ENCODE measurements at places on chromosomes 4 and X.
A peak's percentile ranks its signal among the peaks of the same experiment; 100 is the strongest.

DNA sequence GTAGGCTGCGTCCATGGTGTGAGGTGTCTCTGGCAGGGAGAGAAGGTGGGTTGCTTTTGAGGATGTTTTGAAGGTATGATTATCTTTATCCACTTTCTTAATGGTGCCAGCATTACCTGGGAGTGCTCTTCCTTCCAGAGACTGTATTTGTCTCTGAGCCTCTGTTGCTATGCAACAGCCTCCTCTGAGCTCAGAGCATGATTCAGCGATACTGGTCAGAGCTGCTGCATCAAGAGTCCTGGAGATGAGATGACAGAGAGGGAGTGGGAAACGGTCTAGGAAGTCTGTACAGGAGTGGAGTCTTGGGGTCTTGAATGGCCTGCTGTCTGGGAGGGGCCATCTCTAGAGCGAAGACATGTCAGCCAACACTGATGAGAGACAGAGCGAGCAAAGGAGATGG, 104.4 kb upstream of the RAB40AL start:
- H3K36me3 ChIP-seq, result no peaks in the 10 kb centered on the region
- no peak overlapping the region for H3K27ac ChIP-seq
- no peak overlapping the region for H3K4me3 ChIP-seq
- no peaks in the 10 kb centered on the region for H3K4me1 ChIP-seq

DNA sequence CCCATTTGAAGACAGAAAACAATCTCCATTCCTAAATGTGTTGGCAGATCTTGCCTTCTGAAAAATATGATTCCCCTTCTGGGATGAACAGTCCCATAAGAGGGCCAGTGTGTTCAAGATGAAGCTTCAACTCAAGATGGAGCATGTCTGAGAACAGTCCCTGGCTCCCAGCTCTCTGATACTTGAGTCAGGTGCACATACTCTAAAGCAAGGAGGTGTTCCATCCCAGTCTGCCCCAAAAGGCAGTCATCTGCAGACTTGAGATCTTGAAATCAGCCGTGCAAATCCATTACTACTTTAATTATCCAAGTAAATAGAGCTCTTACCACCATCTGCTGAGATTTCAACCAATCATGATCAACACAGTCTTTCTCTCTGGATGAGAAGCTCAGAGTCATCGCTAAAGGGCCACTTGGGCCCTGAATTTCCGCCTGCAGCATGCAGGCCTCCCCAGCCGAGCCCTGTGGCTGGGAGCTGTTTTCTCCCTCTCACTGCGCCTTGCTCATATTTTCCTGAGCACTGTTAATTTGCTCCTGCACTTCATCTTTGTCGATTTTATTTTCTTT, 22.2 kb downstream of the CCDC149 start:
- H3K36me3 ChIP-seq, result no peaks in the 10 kb centered on the region
- no peak overlapping the region for H3K27ac ChIP-seq
- H3K4me1 ChIP-seq, result no peaks in the 10 kb centered on the region
- H3K27me3 ChIP-seq, result no peaks in the 10 kb centered on the region
- DNase-seq, result no peak

GRCh38 chr4:60656171-60656570, 544.0 kb upstream of the ADGRL3 start:
- H3K4me1 ChIP-seq, result no peaks in the 10 kb centered on the region
- DNase-seq, result no peak
- no peaks in the 10 kb centered on the region for H3K27me3 ChIP-seq
- H3K36me3 ChIP-seq, result no peaks in the 10 kb centered on the region
- no peak overlapping the region for H3K27ac ChIP-seq

GRCh38 chr4:21507439-21507838, 441.1 kb downstream of the KCNIP4 start:
- H3K4me1 ChIP-seq, result no peaks in the 10 kb centered on the region
- no peak overlapping the region for H3K4me3 ChIP-seq
- no peaks in the 10 kb centered on the region for H3K36me3 ChIP-seq
- H3K27ac ChIP-seq, result no peak overlapping the region
- no peak for DNase-seq

DNA sequence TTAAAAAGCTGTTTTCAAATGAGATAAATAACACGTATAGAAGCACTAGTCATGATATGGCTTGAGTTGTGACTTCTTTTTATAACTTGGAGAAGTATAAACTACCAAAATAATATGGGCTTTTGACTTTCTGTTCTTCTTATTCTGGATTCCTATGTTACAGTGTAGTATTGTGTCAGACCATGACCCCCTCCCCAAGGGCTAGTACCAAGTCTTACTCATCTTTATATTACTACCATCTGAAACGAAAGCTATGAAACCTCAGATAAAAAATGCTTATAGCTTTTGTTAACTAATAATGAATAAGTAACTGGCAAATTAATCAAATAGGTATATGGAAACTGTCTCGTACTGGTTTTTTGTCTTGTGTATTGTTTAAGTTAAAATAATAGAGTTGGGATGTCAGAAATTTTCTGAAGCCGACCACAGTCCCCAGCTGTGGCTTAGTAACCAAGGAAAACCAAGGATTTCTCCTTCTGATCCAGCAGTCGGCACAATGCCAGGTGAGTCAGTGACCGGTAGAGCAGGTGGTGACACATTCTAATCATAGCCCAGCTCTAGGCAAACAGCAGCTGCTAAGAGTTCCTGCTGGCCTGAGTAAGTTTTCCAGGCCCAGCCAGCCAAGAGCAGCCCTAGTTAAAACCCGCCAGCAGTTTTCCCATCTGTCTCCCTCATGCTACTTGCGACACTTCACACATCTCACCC, 163.3 kb upstream of the PRDX4 start:
- no peaks in the 10 kb centered on the region for H3K4me1 ChIP-seq
- no peaks in the 10 kb centered on the region for H3K27me3 ChIP-seq
- no peak for DNase-seq
- H3K27ac ChIP-seq, result no peak overlapping the region
- no peaks in the 10 kb centered on the region for H3K36me3 ChIP-seq

GRCh38 chr4:120672558-120673147, 249.9 kb downstream of the PRDM5 start:
- H3K4me1 ChIP-seq, result no peaks in the 10 kb centered on the region
- H3K27me3 ChIP-seq, result no peaks in the 10 kb centered on the region
- no peak for DNase-seq
- no peak overlapping the region for H3K27ac ChIP-seq
- H3K4me3 ChIP-seq, result no peak overlapping the region

GRCh38 chr4:140102421-140102820, 51.6 kb downstream of the MAML3 start:
- no peaks in the 10 kb centered on the region for H3K36me3 ChIP-seq
- H3K27me3 ChIP-seq, result no peaks in the 10 kb centered on the region
- no peak overlapping the region for H3K4me3 ChIP-seq
- no peaks in the 10 kb centered on the region for H3K4me1 ChIP-seq
- H3K27ac ChIP-seq, result no peak overlapping the region
- no peak for DNase-seq

GRCh38 chrX:53483838-53484405, 49.8 kb upstream of the HSD17B10 start:
- DNase-seq, result no peak
- no peaks in the 10 kb centered on the region for H3K36me3 ChIP-seq
- no peak overlapping the region for H3K27ac ChIP-seq

GRCh38 chr4:142126890-142127497, 490.6 kb downstream of the IL15 start:
- H3K36me3 ChIP-seq, result no peaks in the 10 kb centered on the region
- H3K27ac ChIP-seq, result no peak overlapping the region
- H3K4me1 ChIP-seq, result no peaks in the 10 kb centered on the region
- no peak overlapping the region for H3K4me3 ChIP-seq

DNA sequence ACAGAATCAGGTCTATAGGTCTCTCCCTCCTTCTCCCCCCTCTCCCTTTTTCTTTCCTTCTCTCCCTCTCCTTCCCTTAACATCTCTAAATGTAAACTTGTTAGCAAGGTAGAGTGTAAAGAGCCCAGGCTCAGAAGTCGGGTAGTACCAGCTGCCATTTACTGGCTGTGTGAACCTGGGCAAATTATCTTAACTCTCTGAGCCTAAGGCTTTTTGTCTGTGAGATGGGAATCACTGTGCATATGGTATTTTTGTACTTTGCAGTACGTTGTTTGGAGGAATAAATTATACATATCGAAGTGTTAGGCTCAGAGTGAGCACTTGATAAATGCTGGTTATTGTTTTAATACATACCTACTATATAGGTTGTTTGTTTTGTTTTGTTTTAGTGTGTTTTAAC, 154.0 kb downstream of the RBMX2 start:
- no peaks in the 10 kb centered on the region for H3K36me3 ChIP-seq
- no peak overlapping the region for H3K27ac ChIP-seq
- H3K4me3 ChIP-seq, result no peak overlapping the region

DNA sequence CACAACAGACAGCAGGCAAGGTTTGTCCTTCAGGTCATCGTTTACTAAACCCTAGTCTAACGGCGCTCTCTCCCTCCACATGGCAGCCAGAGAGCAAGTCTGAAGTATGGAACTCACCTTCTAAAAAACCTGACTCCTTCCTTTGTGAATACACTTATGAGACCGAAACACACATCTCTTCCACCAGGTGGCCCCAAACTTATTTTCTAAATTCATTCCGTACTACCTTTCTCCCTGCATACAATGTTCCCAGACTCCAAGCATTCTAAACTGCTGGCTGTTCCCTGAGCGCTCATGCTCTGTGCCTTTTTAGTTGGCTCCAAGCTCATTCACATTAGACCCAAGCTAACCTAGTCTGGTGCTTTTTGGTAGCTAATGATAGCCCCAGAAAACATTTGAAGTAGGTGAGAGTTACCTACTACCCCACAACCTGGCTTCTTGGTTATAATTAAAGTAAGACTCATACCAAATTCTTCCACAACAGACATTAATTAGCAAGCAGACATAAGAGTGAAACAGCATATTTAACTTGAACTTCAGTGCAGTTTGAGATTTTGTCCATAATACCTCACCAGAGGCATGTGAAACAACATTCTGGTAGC, 67.6 kb upstream of the DCLK2 start:
- H3K4me1 ChIP-seq, result no peaks in the 10 kb centered on the region
- no peak overlapping the region for H3K27ac ChIP-seq
- H3K4me3 ChIP-seq, result no peak overlapping the region

- H3K4me3 ChIP-seq, result no peak overlapping the region
- H3K4me1 ChIP-seq, result peaks cover 5% of the 10 kb centered on the region
- no peaks in the 10 kb centered on the region for H3K36me3 ChIP-seq
- no peak overlapping the region for H3K27ac ChIP-seq
- H3K27me3 ChIP-seq, result no peaks in the 10 kb centered on the region
Observed at GRCh38 chrX:39149761-39150160, 348.5 kb downstream of the MID1IP1 start.

GRCh38 chrX:13257223-13258051, 62.4 kb downstream of the ATXN3L start:
- peak overlapping the region; percentile 50 for H3K4me3 ChIP-seq
- H3K27me3 ChIP-seq, result no peaks in the 10 kb centered on the region
